ENCODE measurements at places on chromosomes 12 and 14.

DNA sequence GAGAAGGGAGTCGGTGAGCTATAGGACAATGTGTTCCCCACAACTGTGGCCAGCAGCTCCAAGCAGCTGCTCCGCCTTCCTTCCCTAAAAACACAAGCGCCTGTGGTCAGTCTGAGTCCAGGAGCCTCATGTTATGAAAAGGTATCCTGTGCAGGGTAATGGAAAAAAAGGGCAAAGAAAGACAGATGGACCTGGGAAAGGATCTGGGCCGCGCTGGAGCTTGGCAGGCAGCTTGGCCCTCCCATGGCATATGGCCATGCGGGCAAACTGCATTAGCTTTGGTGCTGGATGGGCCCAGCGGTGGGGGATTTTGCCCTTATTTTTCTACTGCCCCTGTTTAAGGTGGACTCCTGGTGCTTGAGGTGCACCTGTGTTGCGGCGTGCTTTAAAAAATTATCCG lies 23.7 kb upstream of the CHST11 start:
- DNase-seq: no peak

- no peak for DNase-seq
Observed at GRCh38 chr14:49975799-49976198, 82.9 kb downstream of the ARF6 start.

- DNase-seq: no peak
Observed at GRCh38 chr12:107129315-107129930, 36.1 kb upstream of the CRY1 start.

GRCh38 chr14:61525293-61526011 lies 169.9 kb upstream of the HIF1A start:
- no peak for DNase-seq

- DNase-seq: no peak
Observed at GRCh38 chr12:1443421-1444141, 150.8 kb downstream of the FBXL14 start.

GRCh38 chr12:57416039-57416996 lies 14.5 kb downstream of the R3HDM2 start:
- no peak for DNase-seq

DNA sequence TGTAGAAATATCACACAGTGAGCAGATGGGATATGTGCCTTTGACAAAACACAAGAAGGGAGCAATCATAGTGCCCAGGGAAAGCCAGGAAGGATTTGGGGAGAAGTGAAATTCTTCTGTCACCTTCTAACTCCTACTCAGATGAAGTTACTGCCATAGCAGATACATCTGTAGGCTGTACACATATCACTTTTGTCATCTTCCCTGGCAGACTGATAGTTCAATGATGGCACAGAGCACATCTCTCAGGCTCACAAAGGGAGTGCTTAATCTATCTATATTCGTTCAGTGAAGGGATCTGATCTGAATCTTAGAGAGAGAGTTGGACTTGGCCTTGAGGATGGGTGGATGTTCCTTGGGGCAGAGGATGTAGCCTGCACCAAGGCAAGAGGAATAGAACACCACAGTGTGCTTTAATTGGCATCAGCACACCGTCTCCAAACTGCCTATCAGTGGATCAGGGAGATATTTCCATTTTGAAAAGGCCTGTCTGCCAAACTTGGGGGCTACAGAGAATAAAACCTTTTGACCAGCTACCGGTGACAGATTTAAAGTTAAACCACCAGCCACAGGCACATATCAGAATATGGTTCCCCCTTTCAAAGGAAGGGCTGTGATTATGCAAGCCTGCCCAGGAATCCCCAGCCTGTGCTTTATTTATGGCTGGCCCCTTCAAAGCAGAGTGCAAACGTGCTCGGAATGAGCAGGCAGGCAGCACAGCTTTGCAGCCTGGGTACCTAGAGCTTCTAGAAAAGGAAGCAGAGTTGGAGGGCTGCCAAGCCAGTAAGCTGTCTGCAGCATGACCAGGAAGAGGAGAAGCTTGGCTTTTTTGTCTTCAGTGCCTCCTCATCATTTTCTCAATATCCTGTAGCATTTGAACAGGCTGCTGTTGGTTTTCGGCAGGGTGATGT lies 165.5 kb upstream of the DYRK2 start:
- DNase-seq: no peak

- no peak for DNase-seq
Observed at GRCh38 chr14:35877276-35877675, 51.1 kb downstream of the BRMS1L start.

GRCh38 chr14:69013943-69014782 lies 35.1 kb upstream of the ACTN1 start:
- no peak for DNase-seq

DNA sequence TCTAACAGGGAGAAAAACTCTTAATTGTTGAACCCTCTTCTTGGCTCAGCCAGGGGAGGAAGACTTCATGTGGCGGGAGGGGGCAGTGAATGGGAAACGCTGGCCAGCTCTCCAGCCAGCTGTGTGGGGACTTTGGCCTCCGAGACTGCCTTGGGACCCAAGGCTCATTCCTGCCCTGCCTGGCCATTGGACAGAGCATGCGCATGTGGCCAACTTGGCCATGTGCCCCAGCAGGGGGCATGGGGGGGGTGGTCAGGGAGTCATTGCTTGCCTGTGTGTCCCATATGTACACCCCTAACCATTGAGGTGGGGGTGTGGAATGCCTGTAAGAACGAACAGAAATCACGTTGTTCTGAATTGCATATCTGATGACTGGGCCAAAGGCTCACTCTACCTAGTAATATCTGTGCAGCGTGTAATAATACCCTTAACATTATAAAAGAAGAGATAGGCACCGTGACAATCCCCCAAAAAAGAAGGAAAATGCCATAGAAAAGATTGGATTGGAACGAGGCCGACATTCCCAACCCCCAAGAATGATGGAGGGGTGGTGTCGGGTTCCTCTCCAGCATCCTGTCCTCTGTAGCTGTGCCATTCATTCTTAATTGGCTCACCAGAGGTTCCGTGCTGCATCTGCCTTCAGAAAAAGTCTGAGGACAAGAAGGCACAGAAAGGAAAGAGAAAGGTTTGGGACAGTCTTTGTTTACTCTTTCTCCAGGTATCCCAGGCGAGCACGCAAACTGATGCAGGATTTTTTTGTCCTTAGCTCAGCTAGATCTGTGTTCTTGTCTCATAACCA lies 3.5 kb upstream of the FAR2 start:
- DNase-seq: no peak

DNA sequence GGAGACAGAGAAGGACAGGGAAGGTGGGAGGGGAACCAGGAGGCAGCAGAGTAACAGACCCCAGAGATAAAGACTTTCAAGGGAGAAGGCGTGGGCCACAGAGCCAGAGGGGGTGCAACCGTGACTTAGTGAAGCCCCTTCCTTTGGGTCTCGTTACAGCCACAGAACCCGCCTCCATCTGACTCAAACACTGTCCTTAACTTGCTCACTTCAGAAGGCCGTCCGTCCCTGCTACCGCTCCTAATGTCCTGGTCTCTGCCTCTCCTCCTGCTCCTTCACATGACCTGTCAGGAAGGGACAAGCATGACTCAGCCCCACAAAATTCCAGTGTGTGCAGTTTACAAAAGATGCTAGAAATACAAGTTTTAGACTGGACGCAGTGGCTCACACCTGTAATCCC lies 18.0 kb downstream of the RIMBP2 start:
- DNase-seq: no peak

DNA sequence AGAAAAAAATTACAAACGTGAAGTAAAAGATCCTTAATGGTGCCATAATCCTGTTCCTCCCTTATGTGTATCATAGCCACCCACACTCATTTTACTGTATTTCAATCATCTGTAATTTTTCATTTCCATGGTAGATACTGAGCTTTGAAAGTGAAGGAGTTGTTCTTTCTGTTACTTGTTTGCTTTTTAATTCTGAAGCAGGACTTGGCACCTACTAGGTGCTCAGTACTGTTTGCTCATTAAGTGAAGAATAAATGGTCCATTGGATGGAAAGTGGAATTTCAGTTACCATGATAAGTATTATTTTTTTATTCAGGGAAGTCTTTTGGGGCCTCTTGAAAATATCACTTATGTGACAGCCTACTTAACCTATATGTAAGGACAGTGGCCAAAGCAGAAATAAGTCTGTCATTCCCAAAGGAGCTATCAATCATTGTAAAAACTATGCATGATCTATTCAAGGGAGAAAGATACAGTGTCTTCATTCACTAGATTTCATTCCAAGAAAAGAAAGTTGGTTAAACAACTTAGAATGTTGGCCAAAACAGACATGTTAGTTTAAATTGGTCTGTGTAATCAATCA lies 1244.4 kb upstream of the SEL1L start:
- DNase-seq: no peak

DNA sequence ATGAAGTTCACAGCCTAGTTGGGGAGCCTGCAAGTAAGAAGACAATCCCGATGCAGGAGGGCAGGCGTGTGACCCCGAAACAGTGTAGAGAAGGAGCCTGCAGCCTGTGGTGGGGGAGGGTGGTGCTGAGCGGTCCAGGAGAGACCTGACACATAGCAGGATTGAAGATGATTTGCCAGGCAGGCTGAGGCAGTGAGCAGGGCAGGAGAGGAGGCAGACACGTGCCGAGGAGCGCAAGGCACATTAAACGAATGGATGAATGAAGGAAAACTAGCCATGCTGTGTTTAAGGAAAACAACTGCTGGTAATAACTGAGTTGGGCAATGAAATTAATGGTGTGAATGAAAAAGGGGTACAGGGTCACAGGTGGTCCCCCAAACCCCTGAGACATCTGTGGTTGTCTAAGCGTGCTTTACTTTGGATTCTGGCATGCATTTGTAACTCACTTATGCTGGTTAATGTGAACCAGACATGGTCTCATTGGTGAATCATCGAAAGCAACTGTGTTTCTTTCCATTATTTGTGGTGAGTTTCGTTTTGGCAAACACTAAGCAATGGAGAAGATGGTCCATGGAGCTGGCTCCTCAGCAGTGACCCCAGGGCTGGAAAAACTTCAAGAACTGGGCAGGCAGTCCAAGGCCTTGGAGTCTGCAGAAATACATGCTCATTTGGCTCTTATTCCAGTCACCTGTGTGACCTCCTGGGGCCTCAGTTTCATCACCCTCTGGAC lies 96.9 kb upstream of the EVL start:
- no peak for DNase-seq

GRCh38 chr14:101124815-101125214 lies 221.3 kb upstream of the RTL1 start:
- no peak for DNase-seq

DNA sequence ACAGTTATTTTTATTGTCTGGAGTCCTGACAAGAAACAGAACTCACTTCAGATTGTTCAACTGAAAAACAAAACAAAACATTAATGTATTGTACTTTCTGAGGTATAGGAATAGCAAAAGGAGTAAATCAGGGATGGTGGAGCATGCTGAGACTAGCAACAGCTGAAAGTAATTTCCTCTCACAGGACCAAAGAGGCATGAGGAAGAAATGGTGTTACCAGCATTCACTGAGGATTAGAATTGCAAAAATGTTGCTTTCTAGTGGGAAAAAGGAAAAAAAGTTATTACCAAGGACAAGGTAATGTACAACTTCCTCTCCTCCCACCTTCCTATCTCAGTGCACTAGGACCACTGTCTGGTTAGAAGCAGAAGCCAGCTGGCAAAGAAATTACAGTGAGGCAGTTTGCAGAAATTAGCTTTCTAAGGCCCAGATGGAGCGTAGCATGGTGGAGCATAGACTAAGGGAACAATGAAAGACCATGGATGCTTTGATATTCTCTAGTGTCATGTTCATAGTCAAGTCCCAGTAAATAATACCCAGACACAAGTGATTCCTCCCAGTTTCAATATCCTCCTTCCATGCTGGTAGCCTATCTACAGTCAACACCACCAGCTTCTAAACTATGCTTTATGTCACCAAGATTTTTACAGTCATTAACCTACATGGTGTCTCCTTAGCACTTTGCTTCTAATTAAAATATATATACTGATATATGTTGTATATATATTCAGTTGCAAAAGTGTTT lies 133.7 kb upstream of the DCN start:
- no peak for DNase-seq

DNA sequence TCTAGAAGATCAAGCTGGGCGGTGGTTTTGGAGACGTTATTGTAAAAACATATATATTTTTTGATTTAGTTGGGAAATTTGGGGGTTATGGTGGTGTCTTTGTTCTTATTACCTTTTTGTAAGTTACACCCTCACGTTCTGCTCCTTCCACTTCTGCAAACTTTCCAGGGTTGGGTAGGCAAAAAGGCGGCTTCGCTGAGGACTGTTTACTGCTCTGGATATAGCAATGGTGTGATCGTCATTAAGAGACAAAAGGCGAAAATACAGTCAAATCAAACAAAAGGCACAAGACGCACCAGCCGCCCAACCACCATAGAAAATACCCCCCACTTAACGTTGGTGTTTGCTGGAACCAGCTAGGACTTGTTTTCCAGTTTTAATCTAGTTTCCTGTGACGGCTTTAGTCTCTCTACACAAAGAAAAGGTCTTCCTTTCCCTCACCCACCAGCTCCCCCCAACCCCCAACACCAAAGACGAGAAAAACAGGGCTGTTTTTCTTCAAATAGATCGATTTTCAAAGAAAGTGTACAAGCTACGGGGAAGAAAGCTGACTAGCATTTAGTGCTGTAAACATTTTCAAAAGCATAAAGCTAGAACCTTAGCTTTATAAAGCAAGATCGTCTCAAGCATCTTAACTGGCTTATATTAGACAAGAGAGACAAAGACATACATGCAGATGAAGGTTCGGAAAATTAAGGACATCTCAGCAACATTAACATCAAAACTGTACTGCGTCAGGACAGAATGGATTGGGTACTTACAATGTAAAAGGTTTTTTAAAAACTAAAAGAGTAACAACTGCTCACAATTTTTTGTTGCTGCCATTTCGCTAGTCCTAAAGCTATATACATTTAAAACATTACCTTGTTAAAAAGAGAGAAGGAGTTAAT lies 2.0 kb upstream of the SETD1B start:
- no peak for DNase-seq

GRCh38 chr12:3559601-3560294 lies 68.7 kb downstream of the PRMT8 start:
- DNase-seq: no peak

GRCh38 chr12:52198454-52199215 lies 6.8 kb upstream of the KRT80 start:
- no peak for DNase-seq

- no peak for DNase-seq
Observed at GRCh38 chr14:79271122-79271521, 940.2 kb downstream of the DIO2 start.

GRCh38 chr12:104966677-104967076 lies 8.6 kb upstream of the SLC41A2 start:
- DNase-seq: no peak

GRCh38 chr14:100654814-100655740 lies 67.9 kb upstream of the BEGAIN start:
- peak; percentile 55 for DNase-seq

GRCh38 chr14:90513161-90514014 lies 116.6 kb downstream of the CALM1 start:
- DNase-seq: peak; percentile 69

DNA sequence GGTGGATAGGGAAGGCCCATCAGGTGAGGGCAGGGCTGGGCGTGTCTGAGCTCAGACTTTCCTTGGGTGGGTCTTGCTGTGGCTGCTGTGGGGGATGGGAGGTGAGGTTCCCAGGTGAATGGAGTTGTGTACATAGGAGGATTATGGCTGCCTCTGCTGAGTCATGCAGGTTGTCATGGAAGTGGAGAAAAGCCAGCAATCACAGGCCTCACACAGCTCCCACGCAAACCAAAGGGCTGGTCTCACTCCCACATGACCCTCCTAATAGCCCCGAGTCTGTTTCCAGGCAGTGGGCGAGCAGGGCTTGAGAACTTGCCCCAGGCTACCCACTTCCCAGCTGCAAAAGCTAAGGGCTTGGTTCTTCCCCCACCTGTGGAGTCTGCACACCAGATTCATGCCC lies 149.5 kb downstream of the IPO8 start:
- no peak for DNase-seq

GRCh38 chr12:118315821-118316220 lies 56.9 kb downstream of the TAOK3 start:
- no peak for DNase-seq

Measured in progenitor cell of endocrine pancreas (in vitro differentiated cells).